Brain (organoid and tissue), 16 donors: ENCODE measurements at places on chromosomes 6 and 20. TPM values are rescaled to one million over a fixed set of nuclear protein-coding genes. Genes with fewer than 3 reads are reported as not detected.

The VWA7 gene
- polyA plus RNA-seq = 8.1 TPM

The NRSN2 gene
- 185 TPM for polyA plus RNA-seq

The PHACTR2 gene
- 1.8 TPM for polyA plus RNA-seq

DNA sequence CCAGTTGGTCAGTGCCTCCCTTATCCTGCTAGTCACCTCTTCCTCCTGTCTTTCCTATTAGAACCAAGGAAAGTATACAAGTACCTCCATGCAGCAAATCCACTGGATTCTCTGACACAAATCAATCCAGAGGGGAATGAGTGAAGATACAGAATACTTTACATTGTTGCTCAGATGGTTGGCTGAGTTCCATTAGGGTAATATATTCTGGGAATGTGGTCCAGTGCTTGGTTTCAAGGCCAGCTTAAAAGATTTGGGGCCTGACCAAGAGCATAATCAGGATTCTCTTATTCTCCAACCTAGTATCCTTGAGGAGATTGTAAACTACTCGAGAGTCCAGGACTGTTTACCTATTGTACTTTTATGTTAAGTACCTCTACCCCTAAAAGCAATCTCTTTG, 23.0 kb downstream of the CARMIL1 start:
- DNase-seq = no peak

DNA sequence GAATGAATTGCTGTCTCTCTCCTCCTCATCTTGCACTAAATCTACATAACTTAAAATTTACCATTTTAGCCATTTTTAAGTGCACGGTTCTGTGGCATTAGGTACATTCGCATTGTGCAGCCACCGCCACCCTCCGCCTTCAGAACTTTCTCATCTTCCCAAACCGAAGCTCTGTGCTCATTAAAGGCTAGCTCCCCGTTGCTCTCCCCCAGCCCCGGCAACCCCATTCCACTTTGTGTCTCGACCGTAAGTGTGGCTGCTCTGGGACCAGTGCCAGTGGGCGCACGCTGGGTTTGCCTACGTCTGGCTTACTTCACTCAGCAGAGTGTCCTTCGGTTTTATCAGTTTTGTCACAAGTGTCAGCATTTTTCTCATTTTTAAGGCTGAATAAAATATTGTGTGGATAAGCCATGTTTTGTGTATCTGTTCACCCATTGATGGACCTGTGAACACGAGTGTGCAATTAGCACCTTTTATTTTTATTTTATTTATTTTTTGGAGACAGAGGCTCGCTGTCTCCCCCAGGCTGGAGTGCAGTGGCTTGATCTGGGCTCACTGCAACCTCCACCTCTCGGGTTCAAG, 16.8 kb downstream of the SLC17A9 start:
- DNase-seq = peak; percentile 46

DNA sequence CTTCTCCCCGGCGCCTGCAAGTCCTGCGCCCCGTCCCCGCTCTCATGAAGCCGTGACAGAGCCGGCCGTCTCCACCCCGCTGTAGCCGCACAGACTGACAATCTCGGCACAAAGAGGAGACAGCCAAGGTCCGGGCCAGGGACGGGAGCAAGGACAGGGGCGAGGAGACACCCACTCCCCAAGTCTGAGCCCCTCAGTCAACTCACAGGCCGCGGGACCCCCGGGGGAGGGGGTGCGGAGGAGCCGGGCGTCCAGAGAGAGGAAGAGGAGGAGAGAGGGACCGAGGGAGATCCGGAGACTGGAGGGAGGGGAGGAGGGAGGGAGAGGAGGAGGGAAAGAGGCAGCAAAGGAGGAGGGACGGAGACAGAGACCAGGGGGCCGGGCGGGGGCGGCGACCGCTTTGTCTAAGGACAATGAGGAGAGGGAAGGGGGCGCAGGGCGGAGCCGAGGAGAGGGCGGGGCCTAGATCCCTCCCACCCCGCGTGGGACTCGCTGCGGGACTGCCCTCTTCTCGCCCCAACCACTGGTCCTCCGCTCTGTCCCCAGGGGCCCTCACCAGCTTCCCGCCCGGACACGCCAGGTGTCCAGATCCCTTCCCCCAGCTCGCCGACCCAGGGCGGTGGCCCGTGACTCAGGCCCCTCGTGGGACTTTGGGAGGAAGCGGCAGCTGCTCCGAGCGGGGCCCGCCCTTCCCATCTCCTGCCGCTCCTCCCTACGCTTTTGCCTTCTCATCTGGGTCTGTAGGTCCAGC, 638 bp upstream of the PPP1R18 start:
- peak; percentile 93 for DNase-seq

- no peak for DNase-seq
Measured at GRCh38 chr20:44936510-44936909, 23.7 kb downstream of the TOMM34 start.

GRCh38 chr20:64232794-64233193, 22.8 kb upstream of the PCMTD2 start:
- DNase-seq = no peak

GRCh38 chr6:114203460-114203859, 139.4 kb downstream of the HS3ST5 start:
- no peak for DNase-seq

GRCh38 chr6:73710948-73711347, 14.9 kb downstream of the CD109 start:
- DNase-seq = no peak

DNA sequence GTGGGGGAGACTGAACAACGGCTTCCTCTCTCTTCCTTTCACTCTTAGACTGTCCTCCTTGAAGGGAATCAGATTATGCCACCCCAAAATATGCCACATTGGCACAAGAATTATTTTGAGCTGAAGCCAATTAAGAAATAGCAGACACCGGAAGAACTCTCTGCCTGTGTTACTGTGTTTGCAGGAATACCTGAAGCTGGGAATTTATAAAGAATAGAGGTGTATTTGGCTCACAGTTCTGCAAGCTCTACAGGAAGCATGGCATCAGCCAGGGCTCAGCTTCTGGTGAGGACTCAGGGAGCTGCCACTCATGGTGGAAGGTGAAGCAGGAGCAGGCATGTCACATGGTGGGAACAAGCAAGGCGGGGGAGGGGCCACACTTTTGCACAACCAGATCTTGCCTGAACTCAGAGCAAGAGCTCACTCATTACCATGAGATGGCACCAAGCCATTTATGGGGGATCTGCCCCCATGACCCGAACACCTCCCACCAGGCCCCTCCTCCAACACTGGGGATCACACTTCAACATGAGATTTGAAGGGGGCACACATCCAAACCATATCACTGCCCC, 46.0 kb downstream of the PCNA start:
- no peak for DNase-seq

GRCh38 chr6:35177596-35177995, 36.2 kb upstream of the SCUBE3 start:
- DNase-seq = no peak

GRCh38 chr6:11889572-11889971, 111.0 kb upstream of the ADTRP start:
- no peak for DNase-seq

DNA sequence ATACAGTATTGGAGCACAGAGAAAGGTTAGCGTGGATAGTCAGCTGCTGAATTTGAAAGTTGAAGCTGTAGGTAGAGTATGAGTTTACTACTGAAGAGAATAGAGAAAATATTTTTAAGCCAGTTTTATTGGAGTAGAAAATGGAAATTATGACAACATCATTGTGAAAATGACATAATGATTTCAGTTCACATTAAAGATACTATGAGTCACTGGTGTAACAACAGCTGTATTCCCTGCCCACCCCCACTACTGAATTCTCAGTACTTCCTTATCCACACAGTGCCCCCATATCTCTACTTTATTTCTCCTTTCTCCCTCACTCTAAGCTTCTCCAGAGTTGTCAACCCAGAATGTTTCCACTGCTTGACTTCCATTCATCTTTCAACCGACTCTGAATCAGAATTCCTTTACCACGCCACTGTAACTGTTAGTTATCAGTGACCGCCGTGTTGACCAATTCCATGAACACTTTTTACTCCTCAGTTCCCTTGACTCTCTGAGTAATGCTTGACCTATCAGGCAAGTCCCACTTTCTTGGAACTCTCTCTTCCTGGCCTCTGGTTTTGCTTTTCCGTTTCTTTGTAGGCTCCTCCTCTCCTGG, 139.6 kb downstream of the AIG1 start:
- no peak for DNase-seq

DNA sequence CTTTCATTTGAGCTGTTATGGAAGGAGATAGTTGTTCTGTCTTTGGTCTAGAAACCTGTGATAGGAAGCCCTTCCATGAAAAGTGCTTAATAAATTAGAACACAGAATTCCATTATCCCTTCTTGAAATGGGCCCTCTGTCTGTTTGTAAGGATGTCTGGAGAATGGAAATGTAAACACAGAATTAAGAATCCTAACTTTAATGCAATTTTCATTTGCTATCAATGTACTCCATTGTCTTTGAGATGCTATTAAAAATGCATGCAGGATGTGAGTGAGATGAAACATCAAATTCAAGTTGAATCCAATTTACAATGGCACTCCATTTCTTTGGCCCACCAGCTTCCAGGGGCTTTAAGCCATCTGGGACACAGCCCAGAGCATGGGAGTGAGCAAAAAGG, 13.9 kb upstream of the AARS2 start:
- no peak for DNase-seq

DNA sequence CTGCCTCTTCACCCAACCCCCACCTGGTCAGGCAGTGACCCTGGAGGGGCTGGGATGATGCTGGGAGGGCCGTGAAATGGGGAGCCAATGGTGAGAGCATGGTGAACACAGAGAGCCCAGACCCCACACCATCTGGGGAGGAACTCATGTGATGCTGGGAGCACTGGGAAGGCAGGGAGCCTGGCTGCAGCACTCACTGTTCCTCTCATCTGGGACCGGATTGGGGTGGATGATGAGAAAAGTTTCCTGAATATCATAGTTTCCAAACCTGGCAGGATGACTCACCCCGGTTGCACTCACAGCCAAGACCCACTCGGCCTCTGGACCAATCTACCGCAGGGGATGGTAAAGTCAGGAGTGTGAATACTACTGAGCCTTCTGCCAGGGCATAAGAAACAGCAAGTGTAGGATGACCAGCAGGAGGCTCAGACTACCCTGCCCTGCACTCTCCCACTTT, 21.8 kb downstream of the ULBP1 start:
- DNase-seq = no peak

DNA sequence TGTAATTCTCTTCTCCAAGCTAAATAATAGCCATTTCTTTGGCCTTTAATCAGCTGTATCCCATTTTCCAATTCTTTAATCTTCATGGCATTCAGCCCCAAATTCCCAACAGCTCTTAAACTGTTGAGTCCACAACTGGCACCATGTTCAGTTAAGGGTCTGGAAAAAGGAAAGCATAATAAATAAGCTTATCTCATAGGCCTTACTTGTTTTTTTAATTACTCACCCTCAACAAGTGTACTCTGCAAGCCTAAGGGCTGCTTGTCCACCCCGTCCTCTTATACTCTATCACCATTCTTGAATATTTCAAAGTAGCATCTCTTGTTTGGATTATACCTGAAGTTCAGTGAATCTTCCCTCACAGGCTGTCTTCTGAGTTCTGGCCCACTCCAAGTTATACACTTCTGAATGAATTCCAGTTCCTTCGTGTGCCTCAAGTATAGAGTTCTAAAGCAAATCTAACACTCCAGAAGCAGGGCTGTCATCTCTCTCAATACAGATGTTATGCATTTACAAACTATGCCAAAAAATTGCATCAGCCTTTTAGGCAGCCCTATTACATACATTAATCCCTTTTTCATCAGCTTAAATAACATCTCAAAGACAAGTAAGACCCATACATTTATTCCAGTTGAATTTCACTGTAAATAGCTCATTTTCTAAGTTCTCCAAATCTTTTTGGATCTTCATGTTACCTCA, 98.7 kb downstream of the COL21A1 start:
- no peak for DNase-seq

- no peak for DNase-seq
Measured at GRCh38 chr20:43538878-43539700, 19.7 kb upstream of the SGK2 start.

DNA sequence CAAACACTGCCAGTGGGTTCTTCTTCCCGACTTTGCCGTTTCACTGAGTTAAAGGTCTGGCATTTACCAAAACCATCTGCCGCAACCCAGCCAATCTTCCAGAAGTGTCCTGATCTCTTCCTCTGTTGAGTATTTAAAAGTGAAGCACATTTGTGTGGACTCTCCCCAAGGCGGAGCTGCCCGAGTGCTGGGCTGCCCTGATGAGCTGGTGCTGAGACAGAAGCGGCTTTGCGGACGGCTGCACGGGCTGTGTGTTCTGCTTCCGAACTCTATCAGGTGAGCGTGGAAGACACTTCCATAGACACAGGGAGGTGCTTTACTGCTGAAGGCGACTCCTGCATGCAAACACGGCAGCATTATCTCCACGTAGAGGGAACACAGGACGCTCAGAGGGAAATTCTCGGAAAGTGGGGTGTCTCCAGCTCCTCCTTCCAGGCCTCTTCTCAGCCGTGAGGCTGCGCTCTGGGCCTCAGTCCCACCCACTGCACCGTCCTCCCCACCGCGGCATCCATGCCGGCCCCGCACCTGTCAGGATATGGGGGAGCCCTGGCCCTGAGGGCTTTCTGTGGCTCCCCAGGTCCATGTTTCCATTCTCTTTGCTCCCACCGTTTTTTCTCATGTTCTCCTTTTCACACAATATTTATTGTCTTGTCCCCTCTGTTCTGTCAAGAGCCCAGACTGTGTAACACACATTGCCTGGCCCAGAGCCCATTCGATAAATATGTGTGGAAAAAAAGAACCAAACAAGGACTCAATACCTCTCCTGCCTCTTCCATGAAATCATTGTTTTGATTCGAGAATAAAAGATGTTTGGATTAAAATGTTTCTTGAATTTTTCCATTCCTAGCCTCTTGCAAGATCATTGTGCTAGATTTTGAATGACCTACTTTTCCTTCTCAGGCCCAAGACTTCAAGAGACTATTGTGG, 205.1 kb downstream of the DLL1 start:
- DNase-seq = peak; percentile 46
